ENCODE measurements at places on chromosomes 16 and 17.

GRCh38 chr16:58200004-58200797 is 2.3 kb upstream of the CSNK2A2 start:
- no peak for DNase-seq

- peak; percentile 4 for DNase-seq
These were observed 93.6 kb upstream of the MPHOSPH6 start for GRCh38 chr16:82263521-82264143.

DNA sequence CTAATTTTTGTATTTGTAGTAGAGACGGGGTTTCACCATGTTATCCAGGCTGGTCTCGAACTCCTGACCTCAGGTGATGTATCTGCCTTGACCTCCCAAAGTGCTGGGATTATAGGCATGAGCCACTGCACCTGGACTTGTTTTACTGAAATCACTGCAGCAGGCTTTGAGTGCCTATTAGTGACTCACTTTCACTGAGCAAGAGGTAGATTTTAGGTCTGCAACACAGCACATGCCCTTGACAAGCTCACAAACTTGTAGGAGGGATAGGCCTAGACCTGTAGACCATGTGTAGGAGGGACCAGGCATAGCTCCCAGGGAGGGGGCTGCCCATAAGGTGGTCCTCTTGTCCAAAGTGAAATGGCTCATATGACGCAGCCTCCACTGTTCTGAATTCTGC is 27.0 kb upstream of the RPTOR start:
- no peak for DNase-seq

GRCh38 chr16:55333684-55334083 is 9.7 kb downstream of the IRX6 start:
- DNase-seq = no peak

- DNase-seq = no peak
These were observed 31.9 kb downstream of the SLFN11 start for GRCh38 chr17:35341411-35341992.

- DNase-seq = no peak
These were observed 637 bp upstream of the CLN3 start for GRCh38 chr16:28492511-28492910.

- no peak for DNase-seq
These were observed 37.6 kb downstream of the ZNF750 start for GRCh38 chr17:82802075-82802780.

- DNase-seq = no peak
These were observed 32.0 kb upstream of the SLC5A10 start for GRCh38 chr17:18919963-18920362.

- DNase-seq = no peak
These were observed 152.2 kb downstream of the SNX11 start for GRCh38 chr17:48259694-48260291.

DNA sequence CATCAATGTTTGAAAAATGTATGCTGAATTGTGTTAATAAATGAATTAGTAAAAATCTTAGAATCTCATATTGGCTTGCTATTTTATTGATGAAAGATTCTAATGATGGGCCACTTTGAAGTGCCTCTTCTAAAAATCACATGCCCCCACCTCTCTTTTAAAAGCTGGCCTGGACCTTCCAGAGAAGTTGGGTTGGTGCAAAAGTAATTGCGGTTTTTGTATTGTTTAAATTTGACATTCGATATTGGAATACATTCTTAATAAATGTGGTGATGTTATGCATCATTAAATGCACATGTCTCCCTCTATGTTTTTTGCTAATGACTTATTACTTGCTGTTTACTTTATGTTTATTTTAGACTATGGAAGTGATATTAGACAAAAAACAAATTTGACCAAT is 314.6 kb upstream of the C16orf82 start:
- no peak for DNase-seq

DNA sequence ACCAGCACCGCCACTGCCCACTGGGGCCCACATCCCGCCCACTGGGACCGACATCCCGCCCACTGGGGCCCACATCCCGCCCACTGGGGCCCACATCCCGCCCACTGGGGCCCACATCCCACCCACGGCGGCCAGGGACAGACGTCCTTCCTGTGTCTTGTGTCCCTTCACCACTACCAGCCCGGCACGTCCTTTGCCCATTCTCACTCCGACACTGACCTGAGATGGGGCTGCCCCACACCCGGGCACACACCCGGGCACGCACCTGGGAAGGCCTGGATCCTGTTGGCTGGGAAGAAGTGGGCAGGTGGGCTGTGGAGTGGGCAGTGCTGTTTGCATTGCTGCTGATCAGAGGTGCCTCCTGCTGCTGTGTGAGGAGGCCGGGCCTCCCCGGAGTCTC is 28.4 kb upstream of the GNG13 start:
- DNase-seq = no peak

DNA sequence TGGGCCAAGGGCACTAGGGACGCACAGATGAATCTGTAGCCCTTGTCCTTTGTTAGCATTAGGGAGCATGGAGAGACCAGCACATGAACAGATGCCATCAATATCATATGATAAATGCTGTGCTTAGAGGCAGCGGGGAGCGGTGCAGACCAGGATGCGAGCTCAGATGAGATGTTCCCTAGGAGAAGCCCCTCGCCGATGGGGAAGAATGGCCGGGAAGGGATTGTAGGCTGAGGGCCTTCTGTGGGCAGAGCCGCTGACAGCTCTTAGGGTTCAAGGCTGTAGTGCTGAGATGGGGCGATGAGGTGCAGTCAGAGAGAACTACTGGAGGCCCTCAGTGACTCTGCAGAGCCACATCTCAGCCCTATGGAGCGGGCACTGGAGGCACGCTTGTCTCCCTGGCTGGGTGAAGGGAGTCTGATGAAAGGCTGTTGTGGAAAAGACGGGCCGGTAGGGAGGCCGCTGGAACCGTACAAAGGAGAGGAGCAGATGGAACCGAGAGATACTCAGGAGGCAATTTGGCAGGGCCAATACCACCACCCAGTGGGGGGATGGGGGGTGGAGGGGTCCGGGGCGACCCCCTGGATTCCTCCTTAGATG is 66.3 kb upstream of the ENDOV start:
- DNase-seq = no peak

DNA sequence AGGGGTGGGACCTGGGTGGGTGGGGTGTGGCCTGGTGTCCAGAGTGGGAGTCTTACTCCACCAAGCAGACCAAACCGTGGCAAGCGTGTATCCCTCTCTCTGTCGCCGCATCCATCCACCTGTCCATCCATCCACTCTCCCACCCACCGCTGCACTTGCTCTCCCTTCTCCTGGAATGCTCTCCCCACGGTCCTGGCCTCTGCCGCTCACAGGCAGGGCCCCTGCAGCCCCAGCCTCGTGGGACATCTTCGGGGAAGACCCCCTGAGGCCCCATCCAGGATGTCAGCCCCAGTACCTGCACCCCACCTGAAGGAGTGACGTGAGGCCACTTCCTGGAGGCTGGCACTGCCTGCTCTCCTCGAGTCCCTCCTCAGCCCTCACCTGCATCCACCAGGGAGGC is 189.5 kb upstream of the GSE1 start:
- no peak for DNase-seq

- no peak for DNase-seq
These were observed 14.6 kb downstream of the COG4 start for GRCh38 chr16:70508752-70509151.

GRCh38 chr17:70769956-70770355 is 600.6 kb downstream of the KCNJ2 start:
- DNase-seq = no peak

DNA sequence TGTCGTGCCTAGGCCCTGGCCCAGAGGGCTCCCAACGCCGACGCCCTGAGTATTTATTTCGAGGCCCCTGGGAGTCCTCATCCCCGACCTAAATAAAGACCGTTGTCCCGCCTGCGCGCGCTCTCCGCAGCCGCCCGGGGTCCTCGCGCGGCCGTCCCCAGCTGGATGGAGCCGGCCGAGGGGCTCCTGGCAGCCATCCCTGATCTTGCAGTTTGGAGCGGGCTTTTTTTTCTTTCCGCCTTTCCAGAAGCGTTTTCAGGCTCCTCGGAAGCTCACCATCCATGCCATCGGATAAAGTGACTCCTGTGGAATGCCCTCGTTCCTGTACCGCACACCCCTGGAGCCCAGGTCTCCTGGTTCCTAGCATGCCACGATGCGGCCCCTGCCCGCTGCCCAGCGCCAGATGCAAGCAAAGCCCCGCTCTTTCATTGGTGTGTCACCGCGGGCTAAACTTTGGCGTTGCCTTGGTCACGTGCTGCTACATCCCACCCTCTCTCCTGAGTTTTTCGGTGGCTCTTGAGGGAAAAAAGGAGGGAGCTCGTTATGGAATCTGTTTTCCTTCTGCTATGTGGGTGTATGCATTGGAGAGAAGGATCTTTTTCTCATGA is 716 bp downstream of the TMEM94 start:
- no peak for DNase-seq

DNA sequence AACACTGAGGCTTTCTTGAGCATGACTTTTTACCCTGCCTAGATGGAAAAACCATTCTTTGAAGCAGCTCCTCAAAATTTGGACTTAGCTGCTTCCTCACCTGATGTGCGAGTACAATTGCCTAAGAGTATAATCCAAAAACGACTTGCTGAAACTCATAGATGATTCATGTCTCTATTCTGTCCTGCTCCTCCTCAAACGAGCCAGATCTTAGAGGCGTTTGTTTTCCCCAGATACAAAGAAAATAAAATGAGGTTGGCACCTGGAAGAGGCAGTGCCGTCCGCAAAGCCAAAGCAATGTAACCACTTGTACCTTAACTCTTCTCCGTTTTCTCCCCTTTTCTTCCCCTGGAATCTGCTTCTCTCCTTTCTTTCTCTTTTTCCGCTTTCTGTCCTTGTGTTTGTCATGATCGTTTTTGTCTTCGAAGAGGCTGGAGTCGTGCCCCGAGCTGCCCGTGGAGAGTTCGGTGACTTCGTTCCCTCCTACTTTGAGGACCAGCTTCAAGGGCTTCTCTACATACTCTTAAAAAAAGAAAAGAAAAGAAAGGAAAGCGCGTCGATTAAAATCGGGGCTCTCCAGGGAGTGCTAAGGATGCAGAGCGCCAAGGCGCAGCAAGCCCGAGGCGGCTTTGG is 895 bp downstream of the BRD7 start:
- DNase-seq = no peak

DNA sequence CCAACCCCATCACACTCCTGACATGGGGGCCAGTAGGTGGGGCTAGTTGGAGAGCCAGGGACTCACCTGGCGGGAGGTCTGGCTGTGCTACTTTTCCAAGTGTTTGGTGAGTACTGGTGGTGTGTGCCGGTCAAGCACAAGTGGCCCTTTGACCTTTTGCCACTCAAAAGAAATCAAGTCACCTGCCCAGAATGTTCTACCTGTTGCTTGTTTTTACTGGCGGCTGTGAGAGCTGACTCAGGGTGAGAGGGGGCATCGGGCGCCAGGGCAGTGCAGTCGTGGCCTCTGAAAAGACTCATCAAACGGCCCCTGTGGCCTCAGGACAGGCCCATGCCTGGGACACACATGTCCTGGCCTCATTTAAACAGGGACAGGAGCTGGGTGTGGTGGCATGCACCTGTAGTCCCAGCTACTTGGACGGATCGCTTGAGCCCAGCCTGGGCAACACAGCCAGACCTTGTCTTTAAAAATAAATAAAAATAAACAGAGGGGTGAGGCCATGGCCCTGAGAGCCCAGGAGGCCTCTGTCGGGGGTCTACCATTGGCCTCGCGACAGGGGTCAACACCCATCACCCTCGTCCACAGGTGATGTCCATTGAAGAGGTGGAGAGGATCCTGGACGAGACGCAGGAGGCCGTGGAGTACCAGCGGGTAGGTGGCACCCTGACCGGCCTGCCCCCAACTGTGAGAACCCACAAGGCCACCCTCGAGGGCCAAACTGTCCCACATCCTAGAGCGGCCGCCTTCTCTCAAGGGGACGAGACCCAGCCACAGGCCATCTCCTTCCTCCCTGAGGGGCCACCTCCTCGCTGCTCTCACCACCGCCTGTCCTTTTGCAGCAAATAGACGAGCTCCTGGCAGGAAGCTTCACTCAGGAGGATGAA is 5.0 kb downstream of the CHMP6 start:
- DNase-seq = no peak

- DNase-seq = no peak
These were observed 29.9 kb upstream of the TNS4 start for GRCh38 chr17:40531051-40531991.

- no peak for DNase-seq
These were observed 3.2 kb upstream of the IL17C start for GRCh38 chr16:88634994-88635670.

DNA sequence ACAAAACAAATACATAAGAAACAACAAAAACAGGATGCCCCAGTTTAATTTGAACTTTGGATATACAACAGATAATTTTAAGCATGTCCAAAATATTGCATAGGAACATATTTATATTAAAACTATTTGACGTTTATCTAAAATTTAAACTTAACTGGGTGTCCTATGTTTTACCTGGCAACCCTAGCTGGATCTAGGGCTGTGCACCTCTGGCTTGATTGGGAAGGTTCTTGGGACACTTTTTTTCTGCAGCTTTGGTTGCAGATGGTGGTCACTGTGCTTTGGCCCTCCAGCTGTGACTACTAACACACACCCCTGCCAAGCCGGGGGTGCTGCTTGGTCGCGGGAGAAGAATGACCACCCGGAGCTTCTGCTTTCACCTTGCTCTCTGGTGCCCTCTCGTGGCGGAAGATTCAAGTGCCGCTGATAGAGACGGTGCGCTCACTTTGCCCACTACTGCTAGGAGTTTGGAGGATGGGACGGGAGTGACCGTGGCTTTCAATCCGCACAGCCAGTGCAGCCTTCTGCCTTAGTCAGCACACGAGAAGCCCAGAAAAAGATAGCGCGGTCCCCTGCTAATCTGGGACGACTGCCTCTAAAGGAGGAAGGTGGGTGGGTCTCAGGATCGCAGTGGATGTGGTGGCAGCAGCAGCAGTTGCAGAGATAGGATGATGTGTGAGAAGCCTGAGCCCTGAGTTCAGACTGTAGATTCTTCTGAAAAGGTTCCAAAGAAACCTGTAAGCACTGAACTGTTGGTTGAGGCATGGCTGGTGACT is 6.7 kb downstream of the SPACA3 start:
- peak; percentile 49 for DNase-seq

- DNase-seq = no peak
These were observed 454.0 kb downstream of the WWOX start for GRCh38 chr16:78553268-78554039.

DNA sequence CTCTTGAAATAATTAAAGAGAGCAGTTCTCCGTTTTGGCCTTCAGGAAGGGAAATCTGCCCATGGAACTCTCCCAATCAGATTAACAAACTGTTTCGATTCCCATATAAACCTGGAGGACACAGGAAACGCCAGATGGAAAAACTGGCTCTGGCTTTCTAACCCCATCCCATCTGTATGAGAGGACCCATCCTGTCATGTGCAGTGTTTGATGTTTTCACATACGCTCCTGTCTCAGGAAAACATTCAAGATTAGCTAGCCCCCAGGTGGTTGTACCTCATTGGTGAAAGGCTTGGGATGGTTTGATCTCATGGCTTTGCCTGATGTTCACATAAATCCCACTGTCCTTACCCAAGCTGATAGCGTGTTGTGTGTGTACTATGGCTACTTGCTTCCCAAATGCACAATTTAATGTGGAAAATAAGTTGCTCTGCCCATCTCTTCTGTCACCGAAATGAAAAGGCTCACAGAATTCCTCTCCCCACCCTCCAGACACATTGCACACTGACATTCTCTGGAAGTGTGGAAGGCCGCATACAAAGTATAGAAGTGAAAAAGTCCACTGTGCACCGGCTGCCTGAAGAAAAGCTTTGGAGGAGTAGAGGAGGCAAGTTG is 18.2 kb upstream of the ERN1 start:
- DNase-seq = no peak

- no peak for DNase-seq
These were observed 996 bp downstream of the SLC25A10 start for GRCh38 chr17:81713004-81713555.

Data from stimulated activated CD8-positive, alpha-beta memory T cell treated with anti-CD3 and anti-CD28 coated beads, Interleukin-2, amount 100 ng/mL, for 1 hour (primary cell).